MCF 10A (cell line): ENCODE measurements at places on chromosomes 7 and 10. TPM values are rescaled to one million over a fixed set of nuclear protein-coding genes. Genes with fewer than 3 reads are reported as not detected.

MMP21 gene
- total RNA-seq, result not detected in 2 replicates

SLC18A3 gene
- not detected in 2 replicates for total RNA-seq

GCK gene
- not detected in 2 replicates for total RNA-seq

ZNF804B gene
- not detected in 2 replicates for total RNA-seq

CYP2E1 gene
- not detected in 2 replicates for total RNA-seq

LIPJ gene
- not detected in 2 replicates for total RNA-seq

CALCR gene
- not detected in 2 replicates for total RNA-seq

GRCh38 chr7:42790196-42790595 lies 121.7 kb downstream of the C7orf25 start:
- DNase-seq, result peak; percentile 66

DNA sequence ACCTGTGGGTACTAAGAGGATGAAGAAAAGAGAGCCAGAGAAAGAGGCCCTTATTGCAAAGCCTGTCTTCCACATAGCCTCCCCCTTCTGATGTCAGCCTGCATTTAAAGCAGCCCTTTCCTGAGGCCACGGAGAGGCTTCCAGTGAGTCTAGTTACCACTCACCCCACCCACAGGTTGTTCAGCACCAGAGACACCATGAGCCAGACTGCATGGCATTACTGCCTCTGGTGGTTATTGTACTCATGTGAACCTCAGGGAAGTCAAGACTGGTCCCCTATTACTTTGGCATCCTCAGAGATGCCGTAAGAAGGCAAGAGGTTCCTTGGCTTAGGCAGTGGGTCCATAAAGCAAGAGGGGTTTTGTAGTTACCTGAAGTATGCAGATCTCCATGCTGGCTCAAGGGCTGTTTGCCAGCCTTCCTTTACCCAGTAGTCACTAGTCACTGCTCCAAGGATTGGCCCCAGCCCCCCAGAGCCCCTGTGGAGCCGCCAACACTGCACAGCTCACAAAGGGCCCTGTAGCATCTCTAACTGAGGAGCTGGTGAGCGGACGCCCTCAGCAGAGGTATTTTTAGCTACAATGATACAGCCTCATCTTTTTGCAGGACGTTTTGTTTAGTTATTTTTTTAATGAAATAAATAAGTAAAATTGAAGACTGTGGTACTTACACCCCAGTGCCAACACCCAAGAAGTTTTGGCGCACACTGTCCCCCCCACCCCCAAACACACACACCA lies 20.7 kb downstream of the LRRC4 start:
- DNase-seq, result no peak

GRCh38 chr10:23293145-23293724 lies 51.4 kb downstream of the C10orf67 start:
- peak; percentile 69 for DNase-seq

DNA sequence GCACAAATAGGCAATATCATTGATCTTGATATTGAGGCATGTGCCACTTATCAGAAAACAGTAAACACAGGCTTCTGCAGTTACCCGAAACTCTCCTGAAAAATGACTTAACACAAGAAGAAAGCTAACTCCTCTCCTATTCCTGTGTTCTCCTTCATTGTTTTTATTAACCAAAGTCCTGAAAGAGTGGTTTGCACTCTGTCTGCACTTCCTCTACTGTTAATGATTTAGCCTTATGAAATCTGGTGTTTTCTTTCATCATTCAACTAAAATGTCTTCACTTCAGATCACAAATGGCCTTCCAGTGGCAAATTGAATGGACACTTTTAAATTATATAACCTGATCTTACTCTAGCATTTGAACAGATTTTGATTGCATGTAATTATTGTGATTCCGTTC lies 630.6 kb upstream of the PHF14 start:
- DNase-seq, result no peak

GRCh38 chr7:7439564-7439963 lies 96.1 kb downstream of the COL28A1 start:
- no peak for DNase-seq

GRCh38 chr10:129770286-129770685 lies 193.8 kb downstream of the EBF3 start:
- no peak for DNase-seq

DNA sequence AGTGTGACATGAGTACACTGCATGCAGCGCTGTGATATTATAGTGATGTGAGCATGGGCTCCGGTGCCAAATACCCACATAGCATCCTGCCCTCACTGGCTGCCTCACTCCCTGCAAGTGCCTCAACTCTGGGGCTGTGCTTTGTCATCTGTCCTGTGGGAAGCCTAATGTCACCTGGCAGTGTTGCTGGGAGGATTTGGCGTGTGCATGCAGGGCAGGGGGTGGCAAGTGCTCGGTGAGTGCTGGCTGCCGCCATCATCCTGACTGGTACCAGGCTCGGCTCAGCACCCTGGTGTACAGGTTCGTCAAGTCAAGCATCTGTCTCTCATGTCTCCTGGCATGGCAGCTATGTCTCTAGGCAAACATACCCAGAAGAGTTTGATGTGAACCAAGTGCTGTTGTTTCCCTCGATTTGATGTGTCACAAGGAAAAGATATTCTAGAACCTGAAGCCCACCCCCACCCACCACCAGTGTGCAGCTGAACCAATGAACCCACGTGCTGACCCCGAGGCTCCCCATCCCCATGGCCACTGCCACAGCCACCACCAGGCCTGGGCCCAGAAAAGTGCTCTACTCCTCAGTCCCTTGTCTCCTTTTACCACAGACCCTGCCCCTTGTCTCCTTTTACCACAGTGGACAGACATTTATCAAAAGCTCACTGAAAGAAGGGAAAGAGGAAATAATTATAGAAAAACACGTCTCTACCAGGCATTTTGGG lies 135.8 kb downstream of the MAPK8 start:
- DNase-seq, result no peak

DNA sequence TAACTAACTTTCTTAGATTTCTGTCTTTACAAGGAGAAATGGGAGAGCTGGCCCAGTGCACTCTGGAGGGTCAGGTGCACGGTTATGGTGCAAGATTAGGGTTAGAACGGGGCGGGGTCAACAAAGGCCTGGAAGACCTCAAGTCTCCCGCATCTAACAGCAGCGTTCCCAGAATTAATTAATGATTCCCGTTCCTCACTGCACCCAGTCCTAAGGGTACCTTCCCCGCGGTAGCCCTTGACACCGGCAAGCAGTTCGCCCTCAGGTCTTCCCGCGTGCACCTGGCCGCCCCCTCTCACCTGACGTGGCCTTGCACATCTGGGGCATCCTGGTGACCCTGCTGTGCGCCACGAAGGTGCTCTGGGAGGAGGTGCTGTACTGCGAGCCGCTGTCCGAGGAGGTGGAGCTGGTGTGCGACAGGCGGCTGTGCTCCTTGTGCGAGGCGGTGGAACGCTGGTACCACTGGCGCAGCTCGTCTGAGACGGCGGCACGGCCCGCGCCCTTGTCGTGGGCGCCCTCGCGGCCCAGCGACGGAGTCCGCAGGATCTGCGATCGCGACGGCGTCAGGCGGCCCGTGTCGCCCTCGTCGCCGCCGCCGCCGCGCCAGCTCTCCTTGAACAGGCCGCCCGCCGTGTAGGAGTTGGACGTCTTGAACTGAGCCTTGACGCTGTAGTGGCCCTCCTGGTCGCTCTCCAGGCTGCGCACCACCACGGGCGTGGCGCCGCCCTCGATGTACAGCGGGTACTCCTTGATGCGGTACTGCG lies 69.8 kb downstream of the PRPF18 start:
- no peak for DNase-seq

GRCh38 chr10:27448921-27449320 lies 55.2 kb upstream of the RAB18 start:
- peak; percentile 52 for DNase-seq

DNA sequence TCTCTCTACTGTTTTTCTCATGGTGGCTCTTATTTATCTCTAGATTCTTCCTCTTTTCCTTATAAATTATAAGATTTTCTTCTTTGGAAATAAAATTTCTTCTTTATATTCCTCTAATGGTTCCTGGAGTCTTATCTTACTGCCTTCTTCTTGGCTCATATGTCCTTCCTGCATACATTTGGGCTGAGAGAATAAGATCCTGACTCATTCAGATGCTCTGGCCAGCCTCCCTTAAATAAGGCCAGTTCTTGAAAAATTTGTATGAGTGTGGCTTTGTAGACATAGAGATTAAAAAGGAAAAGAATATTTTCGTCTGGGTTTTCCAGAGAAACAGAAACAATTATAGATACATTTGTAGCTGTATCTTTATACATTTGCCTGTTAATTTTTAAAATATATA lies 411.3 kb downstream of the KIF20B start:
- no peak for DNase-seq

DNA sequence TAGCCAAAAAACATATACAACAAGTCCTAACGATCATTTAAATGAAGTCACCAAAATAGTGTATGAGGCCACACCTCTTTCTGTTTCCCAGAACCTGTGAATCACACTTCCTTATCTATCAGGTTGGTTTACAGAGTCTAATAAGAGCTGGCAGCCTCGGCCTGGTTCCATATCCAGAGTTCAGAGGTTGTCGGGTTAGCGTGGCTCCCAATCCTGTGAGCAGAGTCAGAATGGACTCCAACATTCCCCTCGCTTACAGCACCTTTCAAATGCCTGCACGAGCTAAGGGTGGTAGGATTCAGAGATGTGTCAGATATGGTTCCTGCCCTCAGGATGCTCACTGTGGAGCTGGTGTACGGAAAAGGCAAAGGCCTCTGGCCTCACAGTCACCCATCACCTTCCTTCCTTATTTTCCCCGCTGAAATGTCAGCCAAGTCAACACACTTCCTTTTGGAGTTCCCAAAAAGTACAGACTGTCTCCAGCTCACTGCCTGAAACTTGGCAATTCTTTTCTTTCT lies 6.0 kb downstream of the IL15RA start:
- peak; percentile 65 for DNase-seq

DNA sequence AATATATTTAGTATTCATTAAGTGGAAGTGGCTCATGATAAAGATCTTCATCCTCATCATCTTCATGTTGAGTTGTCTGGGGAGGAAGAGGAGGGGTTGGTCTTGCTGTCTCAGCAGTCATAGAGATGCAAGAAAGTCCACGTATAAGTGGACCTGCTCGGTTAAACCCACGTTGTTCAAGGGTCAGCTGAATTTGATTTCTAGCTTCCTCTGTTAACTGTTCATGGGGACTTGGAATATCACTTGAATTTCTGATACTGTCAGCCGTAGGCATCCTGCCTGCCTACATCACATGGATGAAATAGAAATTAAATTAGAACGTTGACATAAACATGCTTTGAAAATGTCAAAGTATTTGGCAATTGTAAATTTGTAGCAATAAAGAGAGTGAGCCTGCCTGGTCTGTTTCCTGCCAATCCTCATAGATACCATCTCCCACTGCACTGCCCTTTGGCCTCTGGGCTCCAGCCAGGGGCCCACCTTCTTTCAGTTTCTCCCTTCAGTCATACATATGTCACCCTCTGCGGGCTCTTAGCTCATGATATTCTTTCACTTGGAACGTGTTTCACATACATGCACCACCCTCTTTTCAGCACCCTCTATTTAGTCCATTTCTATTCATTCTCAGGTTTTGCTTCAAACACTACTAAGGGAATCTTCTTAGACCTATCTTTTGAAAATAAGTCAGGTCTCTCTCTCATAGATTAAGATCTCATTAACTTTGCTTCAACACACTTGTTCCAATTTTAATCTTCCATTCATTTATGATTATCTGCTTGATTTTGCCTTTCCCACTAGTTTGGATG lies 376.3 kb downstream of the IPMK start:
- DNase-seq, result no peak

- DNase-seq, result no peak
These were observed 13.6 kb downstream of the TTYH3 start for GRCh38 chr7:2645274-2645868.

DNA sequence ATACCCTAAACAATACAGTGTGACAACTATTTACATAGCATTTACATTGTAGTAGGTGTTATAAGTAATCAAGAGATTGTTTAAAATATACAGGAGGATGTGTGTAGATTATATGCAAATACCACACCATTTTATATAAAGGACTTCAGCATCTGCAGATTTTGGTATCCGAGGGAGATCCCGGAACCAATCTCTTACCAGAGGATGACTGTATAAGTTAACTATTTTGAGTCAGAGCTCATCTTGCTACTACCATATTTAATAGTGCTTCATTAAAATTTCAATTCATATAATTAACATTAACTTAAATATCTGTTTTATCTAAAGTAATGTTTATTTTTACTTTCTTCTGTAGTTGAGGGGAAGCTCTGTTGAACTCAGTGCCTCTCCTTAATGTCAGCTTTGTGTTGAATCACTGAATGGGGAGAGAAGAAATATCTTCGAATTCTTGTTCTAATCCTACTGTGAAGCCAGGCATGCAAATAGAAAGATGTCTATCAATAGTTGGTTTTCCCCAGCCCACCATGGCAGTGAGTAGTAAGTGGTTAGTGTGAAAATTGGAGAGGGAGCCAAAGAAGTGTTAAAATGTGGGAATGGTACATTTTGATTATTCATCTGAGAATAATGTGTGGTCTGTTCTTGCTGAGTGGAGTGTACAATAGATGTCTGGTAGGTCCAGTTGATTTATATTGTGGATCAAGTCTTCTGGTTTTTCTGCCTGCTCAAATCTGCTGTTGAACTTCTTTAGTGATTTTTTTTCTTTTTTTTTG lies 90.1 kb upstream of the CYP26C1 start:
- no peak for DNase-seq

- DNase-seq, result no peak
These were observed 46.5 kb downstream of the LGI1 start for GRCh38 chr10:93804200-93804599.

DNA sequence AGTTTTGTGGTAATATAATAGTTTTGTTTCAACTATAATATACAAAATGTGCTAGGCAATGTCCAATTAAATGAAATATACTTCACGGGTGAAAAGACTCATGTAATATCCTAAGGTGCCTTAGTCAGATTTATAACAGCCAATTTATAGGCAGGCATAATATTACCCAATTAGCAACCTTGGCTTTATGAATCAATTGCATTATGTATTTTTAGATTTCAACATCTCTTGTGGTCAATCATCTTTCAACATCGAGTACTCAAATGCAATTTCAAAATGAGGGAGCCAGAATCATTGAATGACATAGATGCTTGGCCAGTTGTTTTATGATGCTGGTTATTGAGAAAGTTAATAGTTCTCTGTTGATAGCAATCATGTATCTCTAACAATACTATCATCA lies 110.3 kb upstream of the SP8 start:
- DNase-seq, result peak; percentile 86

DNA sequence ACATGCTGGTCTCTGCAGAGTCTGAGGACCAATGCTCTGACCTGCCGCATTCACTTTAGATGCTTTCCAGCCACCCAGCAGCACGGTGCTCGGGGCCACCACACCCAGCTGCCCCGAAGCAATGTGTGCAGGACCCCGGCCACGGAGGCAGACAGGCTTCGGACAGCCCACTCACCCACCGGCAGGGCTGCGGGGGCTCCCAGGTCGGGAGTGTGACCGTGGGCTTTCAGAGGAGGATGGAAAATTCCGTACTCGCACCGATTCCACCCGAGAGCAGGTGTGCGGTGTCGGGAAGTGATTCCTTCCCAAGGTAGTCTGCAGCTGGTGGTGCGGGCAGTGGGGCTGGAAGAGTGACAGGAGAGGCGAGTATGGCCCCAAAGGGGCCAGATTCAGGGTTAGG lies 190.9 kb downstream of the DNAJB6 start:
- DNase-seq, result no peak

- DNase-seq, result no peak
These were observed 172.5 kb upstream of the INSYN2A start for GRCh38 chr10:127368929-127369328.
